ENCODE measurements at places on chromosomes 2 and 18.

DNA sequence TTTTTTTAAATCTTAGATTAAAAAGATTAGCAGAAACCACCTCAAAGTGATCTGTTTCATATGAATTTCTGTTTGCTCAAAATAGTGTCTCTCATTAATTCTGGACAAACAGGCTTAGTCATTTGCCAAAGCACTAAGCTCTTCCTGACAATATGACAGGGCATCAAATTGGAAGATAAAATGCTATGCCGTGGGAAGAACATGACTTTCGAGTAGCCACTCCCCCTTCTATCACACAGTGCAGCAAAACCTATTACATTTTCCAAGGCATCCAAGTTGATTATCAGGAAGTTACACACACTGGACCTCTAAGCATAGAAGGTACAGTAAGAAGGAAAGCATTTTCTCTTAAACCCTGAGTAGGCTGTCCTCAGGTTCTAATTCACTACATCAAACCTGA, 89.5 kb downstream of the STK39 start:
- H3K36me3 ChIP-seq: peaks cover 64% of the 10 kb centered on the region
- no peaks in the 10 kb centered on the region for H3K27me3 ChIP-seq
- H3K4me3 ChIP-seq: no peak overlapping the region
- H3K4me1 ChIP-seq: no peaks in the 10 kb centered on the region
- no peak for DNase-seq
- H3K27ac ChIP-seq: no peak overlapping the region

GRCh38 chr2:228407821-228408220, 226.3 kb upstream of the SPHKAP start:
- no peaks in the 10 kb centered on the region for H3K4me1 ChIP-seq
- DNase-seq: no peak
- H3K36me3 ChIP-seq: no peaks in the 10 kb centered on the region
- no peaks in the 10 kb centered on the region for H3K27me3 ChIP-seq
- H3K27ac ChIP-seq: no peak overlapping the region

- no peak overlapping the region for H3K4me3 ChIP-seq
- no peaks in the 10 kb centered on the region for H3K27me3 ChIP-seq
- H3K27ac ChIP-seq: no peak overlapping the region
- DNase-seq: no peak
- no peaks in the 10 kb centered on the region for H3K4me1 ChIP-seq
These were observed 36.3 kb downstream of the VSNL1 start for GRCh38 chr2:17576802-17577201.

GRCh38 chr2:220887876-220888275, 684.2 kb downstream of the EPHA4 start:
- H3K27ac ChIP-seq: no peak overlapping the region
- H3K4me3 ChIP-seq: no peak overlapping the region
- DNase-seq: peak; percentile 4
- peaks cover 6% of the 10 kb centered on the region for H3K4me1 ChIP-seq
- no peaks in the 10 kb centered on the region for H3K36me3 ChIP-seq

- peaks cover 2% of the 10 kb centered on the region for H3K36me3 ChIP-seq
- H3K27me3 ChIP-seq: no peaks in the 10 kb centered on the region
- no peaks in the 10 kb centered on the region for H3K4me1 ChIP-seq
- H3K27ac ChIP-seq: no peak overlapping the region
These were observed 22.3 kb downstream of the DTNB start for GRCh38 chr2:25651066-25651465.

- no peak overlapping the region for H3K27ac ChIP-seq
- no peak for DNase-seq
- H3K4me1 ChIP-seq: peaks cover 4% of the 10 kb centered on the region
- no peaks in the 10 kb centered on the region for H3K36me3 ChIP-seq
These were observed 22.0 kb downstream of the EPC2 start for GRCh38 chr2:148666555-148666954.

- no peak overlapping the region for H3K4me3 ChIP-seq
- no peak for DNase-seq
- no peaks in the 10 kb centered on the region for H3K4me1 ChIP-seq
- no peak overlapping the region for H3K27ac ChIP-seq
- H3K27me3 ChIP-seq: no peaks in the 10 kb centered on the region
- H3K36me3 ChIP-seq: peaks cover 6% of the 10 kb centered on the region
These were observed 166.2 kb downstream of the EIPR1 start for GRCh38 chr2:3211256-3212060.

DNA sequence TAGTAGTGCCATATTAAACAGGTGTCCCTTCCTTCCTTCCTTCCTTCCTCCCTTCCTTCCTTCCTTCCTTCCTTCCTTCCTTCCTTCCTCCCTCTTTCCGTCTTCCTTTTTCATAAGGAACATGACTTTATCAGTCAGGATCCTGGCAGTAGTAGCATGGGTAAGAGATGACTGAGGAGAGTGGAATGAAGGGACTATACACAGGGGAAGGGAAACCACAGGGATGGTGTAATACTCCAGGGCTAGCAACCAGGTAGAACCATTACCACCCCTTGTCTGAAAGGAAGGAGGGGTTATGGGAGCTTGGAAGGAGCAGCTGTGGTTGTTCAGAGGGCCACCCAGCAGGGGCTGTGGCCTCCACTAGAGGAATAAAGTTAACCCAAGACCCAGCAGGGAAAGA, 23.2 kb upstream of the KDM3A start:
- DNase-seq: no peak
- no peaks in the 10 kb centered on the region for H3K36me3 ChIP-seq
- no peaks in the 10 kb centered on the region for H3K27me3 ChIP-seq
- H3K4me3 ChIP-seq: no peak overlapping the region

DNA sequence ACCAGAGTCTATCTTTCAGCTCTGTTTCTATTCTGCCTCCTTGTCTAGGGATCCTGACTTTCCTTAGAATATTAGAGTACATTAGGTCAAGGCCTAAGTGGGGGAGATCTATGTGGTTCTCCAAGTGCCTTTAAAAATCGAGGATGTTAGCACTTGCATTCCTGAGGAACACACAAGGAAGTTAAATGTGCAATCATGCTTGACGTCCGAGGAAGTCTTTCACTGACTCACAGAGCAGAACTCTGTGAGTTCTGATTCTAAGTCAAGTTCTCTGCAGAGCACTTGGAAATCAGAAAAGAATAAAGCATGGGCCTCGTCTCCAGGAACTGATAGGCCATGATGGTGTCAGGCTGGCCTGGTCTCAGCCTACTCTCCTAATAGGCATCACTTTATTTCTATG, 17.2 kb downstream of the FHOD3 start:
- no peak overlapping the region for H3K27ac ChIP-seq
- H3K36me3 ChIP-seq: peaks cover 11% of the 10 kb centered on the region
- no peak for DNase-seq
- H3K4me1 ChIP-seq: peaks cover 25% of the 10 kb centered on the region
- no peaks in the 10 kb centered on the region for H3K27me3 ChIP-seq

- no peaks in the 10 kb centered on the region for H3K4me1 ChIP-seq
- H3K4me3 ChIP-seq: no peak overlapping the region
- no peaks in the 10 kb centered on the region for H3K36me3 ChIP-seq
- no peak for DNase-seq
These were observed 9.8 kb downstream of the CAVIN2 start for GRCh38 chr2:191836853-191837769.

DNA sequence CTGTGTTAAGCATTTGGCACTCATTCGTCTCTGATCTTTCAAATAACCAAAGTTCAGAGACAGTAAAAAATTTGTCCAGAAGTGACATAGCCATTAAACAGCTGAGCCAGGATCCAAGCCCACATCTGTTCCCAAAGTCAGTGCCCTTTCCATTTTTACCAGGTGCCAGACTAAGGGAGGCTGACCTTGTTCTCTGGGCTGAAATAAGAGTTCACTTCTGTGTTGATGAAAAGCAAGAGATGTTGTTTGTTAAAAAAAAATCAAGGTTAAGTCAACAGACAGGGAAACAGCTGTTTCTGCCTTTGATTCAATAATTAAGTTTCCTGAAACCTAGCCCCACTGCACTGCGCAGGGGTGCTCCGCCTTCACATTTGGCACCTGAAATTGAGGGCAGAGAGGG, 117.1 kb downstream of the PRKRA start:
- no peak for DNase-seq
- H3K4me3 ChIP-seq: no peak overlapping the region

DNA sequence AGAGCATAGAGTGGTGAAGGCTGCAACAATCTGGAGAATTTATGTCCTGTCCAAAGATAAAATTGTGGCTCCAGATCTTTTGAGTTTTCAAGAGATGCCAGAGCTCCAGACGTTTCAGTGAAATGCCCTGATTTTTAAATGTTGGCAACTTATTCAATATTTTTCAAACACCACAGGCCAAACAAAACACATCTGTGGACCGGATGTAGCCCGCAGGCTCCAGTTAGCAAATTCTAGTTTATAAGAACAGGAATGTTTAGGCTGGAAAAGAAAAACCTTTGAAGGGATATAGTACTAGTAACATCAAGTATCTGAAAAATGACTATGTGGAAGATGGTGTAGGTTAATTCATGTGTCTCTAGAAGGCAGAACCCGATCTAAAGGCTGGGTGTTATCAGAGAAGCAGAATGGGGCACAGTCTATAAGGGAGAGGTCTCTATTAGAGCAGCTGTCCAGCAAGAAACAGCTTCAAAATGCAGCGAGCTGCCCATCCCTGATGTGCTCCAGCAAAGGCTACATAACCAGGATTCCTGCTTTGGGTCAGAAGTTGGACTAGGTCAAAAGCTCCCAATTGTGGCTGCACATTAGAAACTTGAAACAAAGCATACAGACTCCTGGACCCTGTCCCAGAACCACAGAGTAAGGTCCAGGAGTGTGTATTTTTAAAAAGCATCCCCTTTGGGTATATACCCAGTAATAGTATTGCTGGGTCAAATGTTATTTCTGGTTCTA, 105.9 kb downstream of the ANKRD44 start:
- no peaks in the 10 kb centered on the region for H3K27me3 ChIP-seq
- H3K4me3 ChIP-seq: no peak overlapping the region
- H3K36me3 ChIP-seq: no peaks in the 10 kb centered on the region
- no peak overlapping the region for H3K27ac ChIP-seq
- H3K4me1 ChIP-seq: no peaks in the 10 kb centered on the region

DNA sequence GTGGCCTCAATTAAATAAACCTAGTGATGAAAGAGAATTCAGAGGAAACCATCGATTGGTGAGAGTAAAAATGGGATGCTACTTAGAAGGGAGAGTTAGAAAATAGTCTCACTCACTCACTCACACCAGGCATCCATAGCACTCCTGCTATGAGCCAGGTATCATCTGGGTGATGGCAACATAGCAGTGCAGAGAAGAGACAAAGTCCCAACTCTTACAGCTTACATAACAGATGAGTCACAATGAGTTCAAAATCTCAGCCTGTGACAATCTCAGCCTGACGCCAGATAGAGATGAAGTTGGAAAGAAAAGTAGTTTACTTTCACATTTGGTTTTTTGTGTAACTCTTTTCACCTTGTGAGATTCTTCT, 55.4 kb upstream of the THOC1 start:
- no peak for DNase-seq
- no peaks in the 10 kb centered on the region for H3K4me1 ChIP-seq
- H3K27me3 ChIP-seq: no peaks in the 10 kb centered on the region
- H3K36me3 ChIP-seq: no peaks in the 10 kb centered on the region
- no peak overlapping the region for H3K4me3 ChIP-seq

DNA sequence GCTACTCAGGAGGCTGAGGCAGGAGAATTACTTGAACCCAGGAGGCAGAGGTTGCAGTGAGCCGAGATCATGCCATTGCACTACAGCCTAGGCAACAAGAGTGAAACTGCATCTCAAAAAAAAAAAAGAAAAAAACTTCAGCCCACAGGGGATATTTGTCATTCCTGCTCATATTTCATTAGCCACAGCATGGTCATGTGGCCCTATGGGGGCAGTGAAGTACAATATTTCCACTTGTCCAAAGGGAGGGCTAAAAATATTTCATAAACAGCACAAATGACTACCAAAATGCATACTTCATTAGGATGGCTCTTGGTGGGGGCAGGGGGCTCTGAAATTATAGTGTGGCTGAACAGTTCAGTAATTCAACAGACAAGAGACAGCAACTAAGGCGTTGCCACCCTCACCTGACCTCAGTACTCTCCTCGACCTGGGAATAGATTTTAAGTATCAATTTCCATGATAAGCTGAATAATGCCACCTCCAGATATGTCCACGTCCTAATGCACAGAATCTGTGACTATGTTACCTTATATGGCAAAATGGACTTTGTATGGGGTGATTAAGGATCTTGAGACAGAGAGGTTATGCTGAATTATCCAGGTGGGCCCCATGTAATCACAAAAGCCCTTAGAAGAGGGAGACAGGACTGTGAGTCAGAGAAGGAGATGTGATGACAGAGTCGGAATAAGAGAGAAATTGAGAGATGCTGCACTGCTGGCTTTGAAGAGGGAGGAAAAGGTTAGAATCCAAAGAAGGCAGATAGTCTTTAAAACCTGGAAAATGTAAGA, 158.2 kb upstream of the CRIM1 start:
- no peak overlapping the region for H3K4me3 ChIP-seq
- H3K4me1 ChIP-seq: no peaks in the 10 kb centered on the region
- no peak overlapping the region for H3K27ac ChIP-seq
- DNase-seq: no peak

GRCh38 chr2:84972207-84972783, 1.3 kb downstream of the KCMF1 start:
- H3K27ac ChIP-seq: peak overlapping the region; percentile 88
- H3K4me1 ChIP-seq: peaks cover 5% of the 10 kb centered on the region
- no peaks in the 10 kb centered on the region for H3K36me3 ChIP-seq
- peak overlapping the region; percentile 75 for H3K4me3 ChIP-seq
